ENCODE measurements at places on chromosomes 7 and 10.

DNA sequence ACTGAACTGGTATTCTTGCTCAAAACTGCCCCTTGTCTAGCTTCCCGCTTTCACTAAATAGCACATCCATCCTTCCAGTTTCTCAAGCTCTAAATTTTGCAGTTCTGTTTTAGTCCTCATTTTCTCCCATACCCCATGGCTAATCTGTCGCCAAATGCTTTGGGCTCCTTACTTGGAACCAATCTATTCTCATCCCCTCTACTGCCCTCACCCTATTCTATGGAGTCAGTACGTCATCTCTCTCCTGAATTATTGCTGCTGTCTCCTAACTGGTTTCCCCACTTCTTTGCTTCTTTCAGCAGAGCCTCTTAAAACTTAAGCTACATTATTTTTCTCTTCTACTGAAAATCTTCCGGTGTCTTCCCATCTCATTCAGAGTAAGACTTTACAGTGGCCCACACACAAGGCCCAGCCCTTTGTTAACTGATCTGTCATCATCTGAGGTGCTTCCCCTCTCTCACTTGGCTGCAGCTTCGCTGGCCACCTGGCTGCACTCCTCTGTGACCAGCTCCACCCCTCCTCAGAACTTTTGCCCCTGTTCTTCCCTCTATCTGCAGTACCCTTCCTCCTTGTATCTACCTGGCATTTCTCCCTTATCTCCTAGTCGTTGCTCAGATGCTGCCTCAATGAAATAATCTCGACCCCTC lies 9.9 kb downstream of the STARD3NL start:
- no peak for ATAC-seq

DNA sequence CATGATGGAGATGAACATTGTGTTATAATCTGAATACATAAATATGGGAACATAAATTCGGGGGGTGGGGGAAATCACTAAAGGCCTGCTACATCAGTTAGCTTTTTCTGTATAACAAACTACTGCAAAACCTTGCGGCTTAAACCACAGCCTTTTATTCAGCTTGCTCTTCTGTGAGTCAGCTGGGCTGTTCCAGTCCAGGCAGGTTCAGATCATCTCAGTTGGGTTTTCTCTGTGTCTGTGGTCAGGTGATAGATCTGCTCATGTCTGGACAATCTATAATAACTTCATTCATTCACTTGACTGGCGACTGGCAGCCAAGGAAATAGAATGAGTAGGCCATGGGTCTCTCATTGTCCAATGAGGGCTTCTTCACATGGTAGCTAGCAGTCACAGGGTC lies 23.5 kb downstream of the HTR7 start:
- no peak for ATAC-seq

DNA sequence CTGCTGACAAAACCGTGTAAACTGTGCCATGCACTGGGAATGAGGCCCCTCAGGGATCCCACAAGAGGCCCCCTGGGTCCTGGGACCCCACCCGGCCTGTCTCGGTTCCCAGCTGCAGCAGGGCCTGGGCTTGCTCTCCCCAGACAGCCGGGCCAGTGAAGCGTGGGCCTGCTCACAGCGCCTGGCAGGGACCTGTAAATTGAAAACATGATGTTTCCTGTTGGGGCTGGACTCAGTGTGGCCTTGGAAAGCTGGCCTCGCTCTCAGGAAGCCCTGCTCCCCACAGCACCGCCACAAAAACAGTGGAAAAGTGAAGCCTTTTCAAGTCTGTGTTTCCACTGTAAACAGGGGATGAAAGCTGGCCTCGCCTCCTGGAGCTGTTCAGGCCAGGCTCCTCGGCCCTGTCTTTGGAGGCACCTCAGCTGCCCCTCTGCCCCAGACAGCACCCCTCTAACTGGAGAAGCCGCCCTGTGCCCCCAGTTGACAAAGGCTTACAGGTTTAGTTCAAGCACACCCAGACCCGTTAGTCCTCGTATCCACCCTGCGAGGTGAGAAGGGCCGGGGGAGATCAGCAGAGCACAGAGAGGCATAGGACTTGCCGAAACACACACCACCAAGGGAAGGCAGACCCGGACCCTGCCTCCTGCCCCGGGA lies 108.3 kb downstream of the ZMIZ1 start:
- no peak for ATAC-seq

DNA sequence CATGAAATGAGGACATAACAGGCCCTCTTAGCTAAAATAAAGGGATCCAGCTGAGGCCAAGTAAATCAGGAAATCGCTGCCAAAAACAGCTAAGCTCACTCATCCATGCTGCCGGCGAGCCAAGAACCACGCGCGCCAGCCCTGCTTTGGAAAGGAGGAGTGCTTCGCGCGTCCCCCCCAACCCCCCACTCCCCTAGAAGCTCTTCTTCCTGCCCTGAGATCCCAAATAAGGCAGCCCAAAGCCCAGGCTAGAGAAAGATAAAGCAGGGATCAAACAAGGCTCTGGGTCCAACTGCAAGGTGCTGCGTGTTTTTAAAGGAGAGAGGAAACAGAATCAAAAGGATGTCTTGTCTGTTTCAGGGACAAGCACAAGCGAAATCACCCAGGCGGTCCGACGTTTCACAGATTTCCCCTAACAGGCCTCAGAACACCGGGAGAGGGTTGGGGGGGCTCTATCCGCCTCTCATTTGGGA lies 168.3 kb upstream of the AUTS2 start:
- no peak for ATAC-seq

- no peak for ATAC-seq
These were observed 170.3 kb downstream of the USP6NL start for GRCh38 chr10:11441151-11441535.

Data from activated T-helper 17 cell treated with anti-CD3 and anti-CD28 coated beads, Interleukin-2, amount 50 U/mL, for 72 hours (primary cell).